Activated T-cell treated with anti-CD3 and anti-CD28 coated beads for 24 hours (primary cell): ENCODE measurements at places on chromosomes 13 and 19.

DNA sequence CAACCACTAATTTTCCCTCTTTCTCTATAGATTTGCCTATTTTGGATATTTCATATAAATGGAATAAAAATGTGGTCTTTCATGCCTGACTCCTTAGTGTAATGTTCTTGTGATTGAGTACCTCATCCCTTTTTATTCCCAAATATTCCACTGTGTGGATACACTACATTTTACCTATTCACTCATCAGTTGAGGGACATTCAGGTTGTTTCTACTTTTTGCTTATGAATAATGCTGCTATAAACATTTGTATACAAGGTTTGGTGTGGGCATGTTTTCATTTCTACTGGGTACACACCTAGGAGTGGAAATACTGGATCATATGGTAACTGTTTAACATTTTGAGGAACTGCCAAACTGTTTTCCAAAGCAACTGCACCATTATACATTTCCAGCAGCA is 5.1 kb upstream of the WBP4 start:
- DNase-seq = no peak

DNA sequence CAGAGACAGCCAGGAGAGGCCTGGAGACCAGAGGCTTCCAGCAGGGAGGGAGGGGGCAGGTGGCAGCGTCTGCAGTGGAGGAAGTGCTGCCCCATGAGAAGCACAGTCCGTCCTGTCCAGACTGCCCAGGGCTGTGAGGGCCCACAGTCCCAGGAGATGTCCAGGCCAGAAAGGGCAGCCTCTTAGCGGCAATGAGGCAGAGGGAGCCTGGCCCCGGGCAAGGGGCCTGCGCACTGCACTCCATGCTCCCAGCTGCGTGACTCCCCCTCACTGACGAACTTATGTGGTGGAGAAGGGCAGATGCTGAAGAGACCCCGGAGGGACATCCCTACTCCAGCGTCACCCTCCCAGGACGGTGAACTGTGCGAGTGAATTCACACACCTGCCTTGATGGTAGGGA is 115.3 kb downstream of the SOX1 start:
- no peak for DNase-seq

DNA sequence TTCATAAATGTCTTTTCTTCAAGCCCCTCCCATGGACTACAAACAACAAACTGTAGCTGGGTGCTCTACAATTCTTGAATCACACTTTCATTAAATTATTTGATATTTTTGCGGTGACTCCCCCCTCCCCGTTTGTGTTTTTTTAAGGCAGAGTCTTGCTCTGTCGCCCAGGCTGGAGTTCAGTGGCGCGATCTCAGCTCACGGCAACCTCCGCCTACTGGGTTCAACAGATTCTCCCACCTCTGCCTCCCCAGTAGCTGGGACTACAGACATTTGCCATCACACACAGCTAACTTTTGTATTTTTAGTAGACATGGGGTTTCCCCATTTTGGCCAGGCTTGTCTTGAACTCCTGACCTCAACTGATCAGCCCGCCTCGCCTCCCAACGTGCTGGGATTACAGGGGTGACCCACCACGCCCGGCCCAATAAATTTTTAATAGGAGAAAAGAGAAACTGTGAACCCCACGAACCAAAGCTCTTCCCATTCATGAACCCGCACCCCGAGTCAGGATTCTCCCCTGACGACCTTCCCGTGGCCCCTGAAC is 703 bp downstream of the ZNF506 start:
- DNase-seq = no peak

- DNase-seq = no peak
Observed at GRCh38 chr19:55644842-55645511, 1.5 kb downstream of the ZNF581 start.

DNA sequence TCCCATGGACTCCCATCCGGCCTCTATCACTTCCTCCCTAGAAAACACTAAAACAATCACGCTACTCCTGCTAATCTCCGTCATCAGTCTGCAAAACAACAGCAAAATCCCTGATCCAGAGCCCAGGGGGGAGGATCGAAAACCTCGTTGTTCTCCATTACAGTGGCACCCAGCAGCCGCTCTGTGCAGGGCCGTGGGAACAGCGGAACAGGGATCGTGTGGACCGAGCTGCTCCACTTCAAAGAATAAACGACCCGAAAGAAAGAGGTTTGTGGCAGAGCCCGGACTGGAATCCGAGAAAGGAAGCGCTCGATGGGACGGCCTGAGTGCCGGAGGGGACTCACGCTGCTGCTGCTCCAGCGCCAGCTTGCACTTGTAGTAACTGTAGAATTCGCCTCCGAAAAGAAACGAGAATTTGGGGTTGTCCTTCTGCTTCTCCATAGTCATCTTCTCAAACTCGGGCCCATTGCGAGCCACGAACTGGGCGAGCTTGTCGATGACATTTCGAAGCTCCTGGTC is 652 bp downstream of the CHERP start:
- DNase-seq = no peak
